ENCODE measurements at places on chromosomes 11 and 22.

DNA sequence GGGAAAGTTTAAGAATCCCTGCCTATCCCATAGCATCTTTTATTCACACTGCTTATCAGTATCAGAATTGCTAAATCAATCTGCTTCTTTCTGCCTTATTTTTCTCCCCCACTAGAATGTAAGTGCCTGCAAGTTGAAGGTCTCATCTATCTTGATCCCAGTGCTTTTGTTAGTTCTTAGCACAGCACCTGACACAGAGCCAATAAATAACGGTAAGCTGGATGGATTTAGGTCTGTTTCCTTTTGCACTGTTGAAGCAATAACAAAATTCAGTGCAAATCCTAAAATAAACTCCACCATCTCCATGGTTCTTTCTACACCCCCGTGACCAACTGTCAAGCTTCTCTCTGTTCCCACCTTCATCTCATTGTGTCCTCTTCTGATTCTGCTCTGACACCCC is 36.7 kb upstream of the CD44 start:
- DNase-seq = no peak

DNA sequence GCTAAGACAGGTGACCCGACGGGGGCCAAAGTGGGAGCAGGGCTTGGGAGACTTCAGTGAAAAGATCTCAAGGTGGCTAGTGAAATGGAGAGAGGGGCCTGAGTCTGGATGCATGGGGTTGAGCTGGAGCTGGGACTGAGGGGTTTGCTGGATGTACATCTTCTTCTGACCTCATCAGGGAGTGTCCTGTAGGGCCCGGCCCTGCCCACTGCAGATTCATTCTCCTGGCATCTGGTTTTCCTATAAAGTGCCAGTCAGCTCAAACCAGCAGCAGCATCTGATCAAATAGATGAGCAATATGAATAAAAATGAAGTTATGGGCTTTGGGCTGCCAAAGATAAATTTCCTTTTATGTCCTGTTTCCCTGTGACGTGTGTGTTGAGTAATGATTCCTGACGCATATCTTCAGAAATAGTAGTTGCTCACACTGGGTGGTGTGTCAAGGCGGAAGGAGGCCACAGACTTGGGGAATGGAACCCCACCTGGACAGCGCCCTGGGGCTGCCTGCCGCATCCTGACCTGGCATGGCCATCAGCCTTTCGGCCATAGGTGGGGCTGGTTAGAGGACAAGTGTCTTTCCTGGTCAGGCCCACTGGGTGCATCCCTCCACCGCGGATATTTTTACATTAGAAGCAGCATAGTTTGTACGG is 135.4 kb downstream of the OSBP2 start:
- DNase-seq = no peak

GRCh38 chr11:56624661-56625110 is 10.0 kb upstream of the OR5M1 start:
- DNase-seq = no peak

DNA sequence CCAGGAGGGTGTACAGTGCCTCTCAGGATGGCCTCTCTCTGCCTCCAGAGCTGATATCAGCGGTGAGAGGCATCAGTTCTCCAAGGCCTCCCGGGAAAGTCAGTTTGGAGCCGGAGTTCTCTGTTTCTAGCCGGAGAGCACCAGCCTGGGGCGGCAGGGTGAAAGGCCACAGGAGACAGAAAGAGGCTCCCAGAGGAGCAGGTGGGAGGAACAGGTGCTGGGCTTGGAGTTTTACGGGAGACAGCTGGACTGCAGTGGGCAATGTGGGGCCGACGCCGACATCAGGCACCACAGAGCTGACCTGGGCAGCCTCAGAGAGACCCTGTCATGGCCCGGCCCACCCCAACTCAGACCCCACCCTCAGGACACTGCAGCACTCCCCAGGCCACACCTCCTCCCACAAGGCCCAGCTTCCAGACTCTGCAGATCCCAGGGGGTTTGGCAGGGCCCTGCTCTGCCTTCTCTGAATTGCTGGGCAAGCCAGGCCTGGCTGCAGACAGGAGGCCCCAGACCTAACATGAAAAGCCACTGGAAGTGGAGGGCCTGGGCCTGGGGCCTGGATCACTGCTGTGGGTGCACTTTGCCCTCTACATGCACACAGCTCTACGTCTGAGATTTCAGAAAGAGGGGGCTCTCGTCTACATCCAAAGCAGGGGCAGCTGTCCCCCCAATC is 885.6 kb downstream of the BRD1 start:
- no peak for DNase-seq

DNA sequence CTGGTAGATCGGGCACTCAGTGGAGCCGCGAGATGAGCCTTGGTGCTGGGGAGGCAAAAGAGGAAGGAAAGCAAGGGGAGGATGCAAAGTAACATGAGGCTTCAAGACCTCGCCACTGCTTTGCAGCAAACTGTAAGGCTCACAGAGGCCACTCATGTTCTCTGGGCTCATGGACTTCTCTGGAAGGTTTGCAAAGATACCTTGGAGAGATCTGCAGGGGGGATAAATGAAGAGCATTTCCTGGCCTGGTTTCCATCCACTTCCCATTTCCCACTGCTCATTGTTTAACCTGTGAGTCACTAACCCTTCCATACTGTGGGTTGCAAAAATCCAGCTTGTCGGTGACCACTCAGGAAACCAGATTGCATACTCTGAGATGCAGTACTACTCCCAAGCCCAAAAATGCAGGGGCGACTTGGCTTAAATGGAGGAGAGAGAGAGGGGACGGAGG is 38.5 kb downstream of the OSBP2 start:
- no peak for DNase-seq
